Kidney (tissue), 22 donors: ENCODE measurements at places on chromosomes 3 and 15. TPM values are rescaled to one million over a fixed set of nuclear protein-coding genes. Genes with fewer than 3 reads are reported as not detected.

Gene TNFAIP8L3
- total RNA-seq: 8.9 TPM

Gene XYLB
- total RNA-seq: 6.0 TPM

Gene C15orf39
- total RNA-seq: 32.7 TPM

Gene C3orf20
- 0.16 TPM for total RNA-seq

Gene PLA2G4E
- not detected for total RNA-seq

Gene SQOR
- 67.5 TPM for total RNA-seq

Gene CRYBG3
- total RNA-seq: 20.7 TPM
